Stimulated activated CD4-positive, alpha-beta T cell treated with anti-CD3 and anti-CD28 coated beads, Interleukin-2, amount 100 ng/mL, for 48 hours (primary cell): ENCODE measurements at places on chromosomes 7 and 10.

GRCh38 chr10:101485681-101486554 is 102.1 kb downstream of the POLL start:
- DNase-seq = no peak

DNA sequence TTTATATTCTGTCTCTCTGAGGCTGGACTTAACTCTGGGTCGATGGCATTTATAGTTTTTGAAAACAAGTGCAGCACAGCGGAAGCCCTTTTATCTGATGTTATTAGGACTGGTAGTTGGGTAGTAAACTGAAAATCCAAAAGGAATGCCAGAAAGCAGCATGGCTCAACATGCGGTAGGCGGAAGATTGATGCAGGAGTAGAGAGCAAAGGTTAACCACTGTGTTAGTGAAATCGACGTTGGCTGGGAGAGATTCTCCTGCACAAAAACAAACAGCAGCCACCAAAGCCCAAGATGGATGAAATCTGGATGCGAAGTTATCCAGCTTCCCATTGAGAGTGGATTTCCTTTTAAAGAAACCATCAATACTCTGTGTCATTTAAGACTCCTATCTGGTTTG is 54.5 kb upstream of the EMX2 start:
- no peak for DNase-seq

DNA sequence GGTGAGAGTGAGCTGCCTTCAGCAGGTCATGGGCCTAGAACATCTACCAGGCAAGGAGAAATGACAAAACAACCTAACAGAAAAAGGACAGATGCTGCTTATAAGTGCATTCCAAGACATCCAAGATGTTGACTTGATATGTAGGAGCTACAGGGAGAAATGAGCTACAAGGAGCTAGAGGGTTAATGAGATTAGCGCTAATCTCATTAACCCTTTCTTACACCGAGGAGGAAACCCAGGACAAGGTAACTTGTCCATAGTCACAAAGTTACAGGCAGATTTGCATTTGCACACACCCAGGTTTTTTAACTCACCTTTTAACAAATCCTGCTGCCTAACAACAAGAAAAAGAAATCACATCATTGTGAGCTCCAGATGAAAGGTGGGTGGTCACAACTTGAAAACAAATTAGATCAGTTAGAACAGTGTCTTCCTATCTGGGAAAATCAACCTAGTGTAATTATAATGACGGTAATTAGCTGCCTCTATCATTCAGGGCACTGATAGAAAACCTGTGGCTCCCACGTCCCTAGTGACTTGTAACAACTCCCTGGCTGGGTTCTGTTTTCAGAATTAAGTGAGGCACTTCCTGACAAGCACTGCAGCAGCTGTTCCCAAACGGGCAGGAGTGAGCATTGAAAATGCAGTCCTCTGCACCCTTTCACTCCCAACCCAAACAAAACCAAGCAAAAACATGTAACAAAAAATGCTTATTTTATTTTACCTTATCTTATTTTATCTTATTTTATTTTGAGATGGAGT is 5.7 kb downstream of the KIAA1549 start:
- DNase-seq = no peak

DNA sequence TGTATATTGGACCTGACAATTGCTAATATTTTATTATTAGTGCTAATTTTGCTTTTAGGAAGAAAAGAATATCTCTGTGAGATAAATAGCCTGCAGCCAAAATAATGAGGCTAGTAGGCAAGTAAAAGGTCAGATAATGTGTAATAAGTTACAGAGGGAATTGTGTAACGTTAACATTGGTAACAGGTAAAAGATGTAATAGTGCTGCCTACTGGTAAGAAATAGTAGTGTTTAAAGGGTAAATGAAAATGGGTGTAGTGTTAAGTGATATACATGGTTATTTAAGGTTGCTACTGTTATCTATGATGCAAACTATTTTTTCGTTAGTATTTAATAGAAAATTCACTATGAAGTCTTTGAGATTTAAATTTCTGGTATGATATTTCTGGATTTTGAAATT is 9.2 kb upstream of the FOXP2 start:
- no peak for DNase-seq

- DNase-seq = no peak
These were observed 173.0 kb downstream of the SKAP2 start for GRCh38 chr7:26691406-26691805.

DNA sequence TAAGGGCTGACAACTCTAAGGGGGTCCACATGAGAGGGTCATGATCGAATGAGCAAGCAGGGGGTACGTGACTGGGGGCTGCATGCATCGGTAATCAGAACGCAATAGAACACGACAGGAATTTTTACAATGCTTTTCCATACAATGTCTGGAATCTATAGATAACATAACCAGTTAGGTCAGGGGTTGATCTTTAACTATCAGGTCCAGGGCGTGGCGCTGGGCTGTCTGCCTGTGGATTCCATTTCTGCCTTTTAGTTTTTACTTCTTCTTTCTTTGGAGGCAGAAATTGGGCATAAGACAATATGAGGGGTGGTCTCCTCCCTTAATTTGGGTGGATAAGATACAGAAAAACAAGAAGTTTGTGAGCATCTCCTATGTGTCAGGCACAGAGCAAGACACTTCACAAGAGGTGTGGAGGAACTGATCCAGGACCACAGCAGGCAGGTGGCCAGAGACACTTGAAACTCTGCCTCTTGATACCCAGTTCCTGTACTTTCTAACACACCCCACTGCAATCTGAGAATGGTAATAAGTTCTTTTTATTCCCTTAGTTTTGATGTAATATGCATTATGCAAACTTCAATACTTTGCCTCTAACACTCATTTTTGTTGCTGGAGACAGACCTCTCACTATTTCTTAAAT is 18.0 kb upstream of the MRLN start:
- no peak for DNase-seq

DNA sequence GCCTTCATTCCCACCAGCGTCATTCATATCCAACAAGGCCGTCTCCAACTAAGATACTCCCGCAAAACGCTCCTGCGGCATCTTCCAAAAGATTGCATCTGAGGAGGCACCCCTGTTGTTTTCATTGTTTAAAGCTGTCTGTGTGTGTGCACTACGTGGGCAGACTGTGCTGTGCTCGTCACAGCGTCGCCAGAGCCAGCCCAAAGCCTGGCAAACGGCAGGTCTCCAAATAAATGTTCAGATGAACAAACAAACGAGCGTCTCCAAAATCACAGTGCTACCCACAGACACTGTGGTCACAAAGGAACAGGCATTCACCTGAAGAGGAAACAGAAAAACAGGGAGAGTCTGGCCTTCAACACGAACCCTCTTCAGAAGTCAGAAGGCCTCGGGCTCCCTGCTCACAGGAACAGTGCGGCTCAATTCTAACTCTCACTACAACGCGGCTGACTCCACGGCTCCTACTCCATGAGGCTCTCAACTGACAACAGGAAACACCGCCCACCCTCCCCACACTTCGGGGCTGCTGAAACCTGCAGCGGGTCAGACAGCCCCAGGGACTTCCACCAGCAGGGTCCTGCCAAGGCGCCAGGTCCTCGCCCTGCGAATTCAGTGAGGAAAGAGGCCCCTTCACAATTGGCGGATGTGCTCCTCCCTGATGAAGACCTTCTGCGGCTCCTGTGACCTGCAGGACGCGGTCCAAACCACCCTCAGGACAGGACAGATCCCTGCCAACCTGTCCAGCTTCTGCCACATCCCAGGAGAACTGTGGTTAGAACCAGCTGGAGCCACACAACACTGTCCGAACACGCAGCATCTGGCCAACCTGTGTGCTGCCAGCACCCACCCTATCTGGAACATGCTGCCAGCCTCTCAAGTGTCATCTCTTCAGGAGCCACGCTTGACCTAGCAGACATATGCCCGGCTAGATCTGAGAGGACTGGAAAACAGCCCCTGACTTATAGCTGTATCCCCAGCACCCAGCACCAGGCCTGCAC is 36.1 kb downstream of the MAD1L1 start:
- no peak for DNase-seq

DNA sequence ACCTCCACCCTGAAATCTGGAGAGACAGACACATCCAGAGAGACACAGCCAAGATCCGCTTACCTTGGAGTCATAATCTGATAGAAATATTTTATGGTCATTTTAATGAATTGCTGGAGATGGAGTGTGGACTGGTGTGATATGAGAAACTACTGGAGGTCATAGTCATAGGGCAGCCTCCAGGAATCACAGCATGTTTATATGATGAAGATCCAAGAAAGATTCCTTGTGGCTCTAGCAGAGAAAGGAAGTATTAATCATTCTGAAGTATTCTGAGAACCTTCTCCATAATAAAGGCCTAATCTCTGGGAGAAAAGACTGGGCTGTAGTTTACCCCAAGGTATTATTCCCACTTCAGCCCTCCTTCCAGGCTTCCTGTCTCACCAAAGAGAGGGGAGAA is 38.0 kb downstream of the POLR1F start:
- no peak for DNase-seq

DNA sequence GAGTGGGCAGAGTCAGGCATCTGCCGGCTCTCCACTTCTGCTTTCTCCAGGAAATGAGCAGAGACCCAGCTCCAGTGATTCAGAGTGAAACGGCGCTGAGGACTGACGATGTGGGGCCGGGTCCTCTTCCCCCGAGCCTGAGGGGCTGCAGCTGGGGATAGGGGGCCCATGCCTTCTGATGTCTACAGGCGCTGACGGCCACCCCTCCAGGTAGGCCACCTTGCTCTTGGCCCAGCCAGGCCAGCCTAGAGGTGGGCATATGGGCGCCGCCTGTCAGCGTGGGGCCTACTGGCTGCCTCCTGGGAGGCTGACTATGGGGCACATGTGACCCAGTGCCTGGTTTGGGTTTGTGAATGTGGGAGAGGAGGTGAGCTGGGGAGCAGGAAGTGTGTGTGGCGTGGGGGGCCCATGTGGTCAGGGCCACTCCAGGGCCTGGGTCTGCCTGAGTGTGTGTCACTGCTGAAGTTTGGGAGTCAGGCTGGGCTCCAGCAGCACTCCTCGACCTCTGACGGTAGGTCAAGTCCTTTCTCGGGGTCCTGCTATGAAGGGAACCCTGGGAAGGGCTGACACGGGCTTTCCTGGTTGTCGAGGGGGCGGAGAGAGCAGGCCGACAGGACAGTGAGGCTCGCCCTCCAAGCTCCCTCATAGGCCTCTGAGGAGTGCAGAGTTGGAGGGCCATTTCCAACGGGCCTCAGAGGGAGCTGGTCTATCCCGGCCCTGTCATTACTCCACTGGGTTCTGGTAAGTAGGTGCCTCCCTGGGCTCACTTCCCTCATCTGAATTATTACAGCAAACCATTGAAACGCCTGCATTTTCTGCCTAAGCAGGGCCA is at the start of gene WDFY4:
Gene WDFY4, plus strand, starts transcription at position 82 of the 832 bp plus-strand sequence. CDS start 24,860 bp downstream, outside the sequence.
- DNase-seq = no peak

GRCh38 chr7:136114966-136115762 is 138.0 kb upstream of the MTPN start:
- peak; percentile 50 for DNase-seq

GRCh38 chr7:87111877-87112276 is 40.4 kb upstream of the DMTF1 start:
- DNase-seq = no peak

GRCh38 chr7:11141541-11141940 is 167.9 kb downstream of the PHF14 start:
- DNase-seq = no peak

DNA sequence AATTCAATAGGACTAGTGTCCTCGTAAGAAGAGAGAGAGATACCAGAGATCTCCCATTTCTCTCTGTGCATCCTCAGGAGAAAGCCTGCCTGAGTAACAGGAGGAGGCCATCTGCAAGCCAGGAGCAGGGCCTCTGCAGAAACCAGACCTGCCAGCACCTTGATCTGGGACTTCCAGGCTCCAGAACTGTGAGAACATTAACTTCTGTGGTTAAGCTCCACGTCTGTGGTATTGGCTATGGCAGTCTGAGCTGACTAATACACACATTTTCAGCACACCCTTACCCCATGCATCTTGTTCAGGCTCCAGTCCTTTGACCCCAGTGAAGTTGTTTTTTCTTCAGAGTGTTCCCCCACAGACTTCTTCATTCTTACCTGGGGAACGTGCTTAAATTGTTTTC is 3.1 kb upstream of the CRTAC1 start:
- no peak for DNase-seq

GRCh38 chr10:126528315-126528835 is 140.1 kb upstream of the ADAM12 start:
- no peak for DNase-seq

DNA sequence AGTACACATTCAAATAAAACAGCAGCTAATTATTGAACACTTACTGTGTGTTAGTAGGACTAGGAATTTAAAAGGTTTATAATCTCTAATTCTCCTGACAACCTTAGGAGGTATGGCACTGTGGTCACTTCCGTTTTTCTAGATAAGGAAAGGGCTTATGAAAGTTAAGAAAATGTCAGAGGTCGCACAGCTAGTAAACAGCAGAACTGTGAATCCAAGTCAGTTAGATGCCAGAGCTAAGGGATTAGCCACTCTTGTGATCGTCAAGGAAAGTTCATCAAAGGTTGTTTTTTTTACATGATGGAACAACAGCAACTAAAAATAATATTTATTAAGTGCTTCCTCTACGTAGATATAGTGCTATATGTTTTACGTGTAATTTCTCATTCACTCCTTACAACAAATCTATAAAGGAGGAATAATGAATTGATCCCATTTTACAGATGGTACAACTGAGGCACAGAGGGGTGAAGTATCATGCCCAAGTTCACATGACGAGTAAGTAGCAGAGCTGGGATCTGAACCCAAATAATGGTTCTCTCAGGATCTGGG is 84.9 kb downstream of the NAMPT start:
- no peak for DNase-seq

- no peak for DNase-seq
These were observed 103.1 kb upstream of the SFMBT2 start for GRCh38 chr10:7513936-7514335.

- peak; percentile 40 for DNase-seq
These were observed 9.4 kb downstream of the NXPH1 start for GRCh38 chr7:8442814-8443304.

- no peak for DNase-seq
These were observed 554.0 kb downstream of the MDFIC start for GRCh38 chr7:115475761-115476385.

DNA sequence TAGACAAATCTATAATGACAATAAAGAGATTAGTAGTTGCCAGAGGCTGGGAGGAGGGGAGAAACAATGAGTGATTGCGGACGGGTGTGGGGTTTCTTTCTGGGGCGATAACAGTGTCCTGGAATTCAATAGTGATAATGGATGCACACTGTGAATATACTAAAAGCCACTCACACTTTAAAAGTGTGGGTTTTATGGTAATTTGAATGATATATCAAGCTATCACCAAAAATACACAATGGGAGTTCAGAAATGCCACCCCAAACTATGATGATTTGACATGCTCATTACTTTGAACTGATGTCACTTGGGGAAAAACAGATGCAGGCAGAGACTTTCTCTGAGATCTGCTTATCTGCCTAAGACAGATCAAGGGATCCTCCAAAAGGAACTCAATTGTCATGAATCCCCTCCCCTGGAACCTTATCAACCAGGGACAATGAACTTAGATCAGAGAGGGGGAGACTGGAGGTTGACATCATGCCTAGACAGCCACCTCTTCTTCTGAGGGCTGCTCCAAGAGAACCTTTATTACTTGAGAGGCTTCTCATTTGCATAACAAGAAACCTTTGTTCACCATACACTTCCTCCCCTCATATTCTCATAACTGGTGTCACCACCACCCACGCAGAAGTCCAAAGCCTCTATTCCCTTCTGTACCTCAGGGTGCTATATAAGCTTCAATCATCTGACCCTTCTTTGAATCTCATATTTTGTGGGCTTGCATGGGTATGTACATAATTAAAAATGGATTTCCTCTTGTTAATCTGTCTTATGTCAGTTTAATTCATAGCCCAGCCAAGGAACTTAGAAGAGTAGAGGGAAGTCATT is 14.8 kb upstream of the ZC3HAV1 start:
- DNase-seq = no peak

- no peak for DNase-seq
These were observed 217.6 kb downstream of the KLF6 start for GRCh38 chr10:3567291-3567963.
